Upper lobe of right lung (tissue), 1 donor: ENCODE measurements at places on chromosomes 6 and 20. TPM values are rescaled to one million over a fixed set of nuclear protein-coding genes. Genes with fewer than 3 reads are reported as not detected.

- peak overlapping the region; percentile 68 for H3K27ac ChIP-seq
- peaks cover 54% of the 10 kb centered on the region for H3K4me1 ChIP-seq
- peak; percentile 98 for DNase-seq
- no peaks in the 10 kb centered on the region for H3K27me3 ChIP-seq
- H3K4me3 ChIP-seq, result peak overlapping the region; percentile 23
Observed at GRCh38 chr6:6686748-6687601, 98.5 kb downstream of the LY86 start.

DNA sequence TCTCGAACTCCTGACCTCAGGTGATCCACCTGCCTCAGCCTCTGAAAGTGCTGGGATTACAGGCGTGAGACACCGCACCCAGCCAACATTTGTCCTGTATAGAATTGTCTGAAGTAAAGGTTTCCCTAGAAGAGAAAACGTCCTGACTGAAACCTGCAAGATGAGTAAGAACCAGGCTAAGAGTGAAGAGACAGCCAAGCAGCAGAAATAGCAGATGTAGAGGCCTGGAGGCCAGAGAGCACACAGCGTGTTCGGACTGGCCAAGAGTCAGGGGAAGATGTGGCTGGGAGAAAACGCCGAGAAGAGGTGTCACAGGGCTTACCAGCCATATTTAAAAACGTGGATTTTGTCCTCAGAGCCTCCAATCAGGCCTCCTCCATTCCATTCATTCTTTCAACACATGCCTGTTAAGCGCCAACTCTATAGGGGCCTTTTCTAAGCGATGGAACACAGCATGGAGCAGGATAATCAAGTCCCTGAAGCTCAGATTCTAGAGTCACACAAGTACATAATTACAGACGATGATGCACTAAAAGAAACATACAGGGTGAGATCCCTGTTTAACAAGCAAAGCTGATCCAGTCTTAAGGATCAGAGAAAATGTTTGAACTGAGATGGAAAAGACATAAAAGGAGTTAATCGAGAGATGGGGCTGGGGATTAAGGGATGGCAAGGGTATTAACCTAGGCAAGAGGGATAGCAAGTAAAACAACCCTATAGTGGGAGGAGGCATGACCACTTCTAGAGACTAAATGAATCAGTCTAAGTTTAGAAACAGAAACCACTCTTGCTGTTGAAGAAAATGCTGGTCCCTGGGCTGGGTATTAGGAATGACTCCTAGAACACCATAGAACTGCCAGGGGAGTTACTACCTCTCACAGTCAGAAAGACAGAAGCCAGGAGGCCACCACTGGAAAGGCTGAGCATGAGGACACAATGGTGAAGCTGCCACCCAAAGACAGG, 4.8 kb downstream of the ZCCHC3 start:
- H3K4me1 ChIP-seq, result peaks cover 24% of the 10 kb centered on the region
- no peaks in the 10 kb centered on the region for H3K36me3 ChIP-seq
- peak; percentile 17 for DNase-seq
- no peaks in the 10 kb centered on the region for H3K27me3 ChIP-seq
- H3K4me3 ChIP-seq, result no peak overlapping the region

DNA sequence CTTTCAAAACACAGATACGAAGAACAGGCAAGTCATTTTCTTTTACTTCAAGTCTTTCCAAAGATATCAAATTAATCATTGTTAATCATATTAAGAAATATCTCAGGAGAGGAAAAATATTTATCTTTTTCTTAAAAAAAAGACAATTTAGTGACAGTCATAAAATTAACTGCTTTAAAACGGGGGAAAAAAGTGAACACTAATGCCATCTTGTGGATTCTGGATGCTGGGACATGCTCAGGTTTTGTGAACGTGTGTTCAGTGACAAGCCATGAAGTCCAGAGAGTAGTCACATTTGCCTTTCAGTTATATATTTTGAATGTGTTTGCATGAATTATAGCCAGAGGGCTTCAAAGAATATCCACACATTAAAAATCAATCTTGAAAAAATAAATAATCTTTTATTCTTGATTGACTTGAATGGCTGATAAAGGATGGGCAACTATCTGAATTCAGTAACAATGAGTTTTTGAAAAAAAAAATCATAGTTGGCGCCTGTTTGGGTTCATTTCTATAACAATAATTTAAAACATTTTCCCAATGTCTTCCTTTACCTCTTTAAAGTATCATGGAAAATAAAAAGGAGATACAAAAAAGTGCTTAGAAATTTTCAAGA, 74.7 kb upstream of the NOX3 start:
- H3K4me1 ChIP-seq, result no peaks in the 10 kb centered on the region
- no peaks in the 10 kb centered on the region for H3K36me3 ChIP-seq
- no peak overlapping the region for H3K4me3 ChIP-seq
- no peaks in the 10 kb centered on the region for H3K27me3 ChIP-seq
- no peak overlapping the region for H3K27ac ChIP-seq

- H3K27ac ChIP-seq, result no peak overlapping the region
- H3K36me3 ChIP-seq, result no peaks in the 10 kb centered on the region
- no peaks in the 10 kb centered on the region for H3K27me3 ChIP-seq
- no peak for DNase-seq
Observed at GRCh38 chr6:63558278-63558677, 14.0 kb upstream of the LOC128125822 start.

- H3K36me3 ChIP-seq, result peaks cover 22% of the 10 kb centered on the region
- H3K4me1 ChIP-seq, result no peaks in the 10 kb centered on the region
- H3K4me3 ChIP-seq, result no peak overlapping the region
Observed at GRCh38 chr6:351867-352289, 39.7 kb upstream of the IRF4 start.

DNA sequence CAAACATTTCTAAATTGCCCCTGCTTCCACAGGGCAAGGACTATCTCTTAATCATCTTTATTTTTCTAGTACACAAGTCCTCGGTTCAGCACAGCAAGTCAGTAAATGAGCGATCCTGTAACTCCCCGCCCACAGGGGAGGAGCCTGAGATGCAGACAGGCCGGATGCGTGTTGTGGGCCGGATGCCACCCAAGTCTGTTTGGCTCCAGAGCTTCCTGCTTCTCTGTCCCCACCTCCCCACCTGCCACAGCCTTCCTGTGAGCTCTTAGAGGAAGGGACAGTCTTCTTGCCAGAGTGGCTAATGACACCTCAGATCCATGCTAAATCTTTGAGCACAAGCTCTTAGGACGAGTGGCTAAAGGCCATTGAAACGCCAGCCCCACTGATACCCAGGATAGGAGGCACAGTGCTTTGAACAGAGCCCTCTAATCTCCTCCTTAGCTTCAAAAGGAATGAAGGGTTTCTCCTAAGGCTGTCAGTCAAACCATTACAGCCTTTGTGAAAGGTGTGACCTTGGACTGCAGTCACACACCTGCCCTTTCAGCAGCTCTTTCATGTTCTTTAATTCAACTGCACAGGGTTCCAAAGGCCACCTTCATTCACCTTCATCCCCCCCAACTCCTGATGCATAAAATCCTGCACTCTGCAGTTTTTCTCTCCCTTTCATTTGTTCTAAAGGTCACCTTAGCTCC, 264.3 kb downstream of the TFAP2C start:
- H3K27me3 ChIP-seq, result no peaks in the 10 kb centered on the region
- no peak overlapping the region for H3K4me3 ChIP-seq
- no peaks in the 10 kb centered on the region for H3K36me3 ChIP-seq
- no peak for DNase-seq
- no peak overlapping the region for H3K27ac ChIP-seq

DNA sequence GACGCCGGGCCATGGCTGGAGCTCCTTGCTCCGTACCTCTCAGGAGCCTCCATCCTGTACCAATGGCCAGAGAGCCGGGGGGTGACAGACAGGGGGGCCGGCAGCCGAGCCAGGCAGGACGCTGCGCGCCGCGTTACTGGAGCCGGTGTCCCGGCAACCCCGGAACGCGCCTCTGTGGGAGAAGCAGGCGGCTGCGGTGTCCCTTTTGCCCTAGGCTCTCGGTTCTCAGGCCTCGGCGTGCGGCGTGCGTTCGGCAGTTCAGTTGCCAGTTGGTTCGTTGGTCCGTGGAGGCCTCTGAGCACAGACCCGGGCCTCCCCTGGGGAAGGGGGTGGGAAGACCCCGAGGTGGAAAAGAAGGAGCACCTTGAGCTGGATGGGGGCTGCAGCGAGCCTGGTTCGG, at the start of gene SPATS1:
Gene SPATS1 (plus strand): TSS at position 162 of the 400 bp plus-strand sequence. CDS start 446 bp downstream, outside the sequence.
- H3K4me3 ChIP-seq, result peak within 1 kb of the TSS; percentile 21
- peaks cover 8% of the 10 kb centered on the region for H3K4me1 ChIP-seq
- H3K36me3 ChIP-seq, result no peaks in the 10 kb centered on the region

DNA sequence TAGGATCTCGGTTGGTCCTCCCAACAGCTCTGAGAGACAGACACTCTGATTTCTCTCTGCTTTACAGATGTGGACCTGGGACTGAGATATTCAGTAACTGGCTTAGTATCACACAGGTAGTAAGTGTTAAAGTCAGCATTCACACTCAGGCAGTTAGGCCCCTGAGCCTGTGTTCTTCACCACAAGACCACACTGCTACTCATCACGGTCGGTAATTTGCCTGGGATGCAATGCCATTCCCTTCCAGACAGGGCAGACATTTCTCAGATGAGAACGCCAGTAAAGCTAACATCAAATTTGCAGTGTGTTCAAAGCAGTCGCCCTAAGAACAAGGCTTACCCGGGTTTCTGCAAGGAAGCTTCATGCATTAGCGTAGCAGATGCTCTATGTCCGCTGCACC, 39.8 kb upstream of the HIVEP1 start:
- H3K27ac ChIP-seq, result no peak overlapping the region
- no peaks in the 10 kb centered on the region for H3K4me1 ChIP-seq

DNA sequence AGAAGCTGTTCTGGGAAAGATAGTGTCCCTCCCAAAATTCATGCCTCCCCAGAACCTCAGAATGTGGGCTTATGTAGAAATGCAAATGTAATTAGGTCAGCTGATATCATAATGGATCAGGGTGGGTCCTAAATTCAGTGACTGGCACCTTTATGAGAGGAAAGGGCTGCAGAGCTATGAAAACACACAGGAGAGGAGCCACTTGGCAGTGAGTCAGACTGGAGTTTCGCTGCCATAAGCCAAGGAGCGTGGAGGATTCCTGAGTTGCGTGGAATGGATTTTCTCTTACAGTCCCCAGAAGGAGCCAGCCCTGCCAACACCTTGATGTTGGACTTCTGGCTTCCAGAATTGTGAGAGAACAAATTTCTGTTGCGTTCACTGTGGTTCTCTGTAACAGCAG, 249.8 kb upstream of the PMEPA1 start:
- DNase-seq, result no peak
- no peak overlapping the region for H3K4me3 ChIP-seq
- no peaks in the 10 kb centered on the region for H3K36me3 ChIP-seq
- H3K4me1 ChIP-seq, result no peaks in the 10 kb centered on the region
- no peaks in the 10 kb centered on the region for H3K27me3 ChIP-seq

GRCh38 chr20:3390759-3391425, 16.6 kb downstream of the DNAAF9 start:
- H3K4me3 ChIP-seq, result no peak overlapping the region
- no peaks in the 10 kb centered on the region for H3K27me3 ChIP-seq
- no peak overlapping the region for H3K27ac ChIP-seq
- no peaks in the 10 kb centered on the region for H3K4me1 ChIP-seq
- H3K36me3 ChIP-seq, result no peaks in the 10 kb centered on the region
- DNase-seq, result no peak

- H3K36me3 ChIP-seq, result no peaks in the 10 kb centered on the region
- H3K27me3 ChIP-seq, result no peaks in the 10 kb centered on the region
- no peak for DNase-seq
- H3K4me3 ChIP-seq, result no peak overlapping the region
- no peaks in the 10 kb centered on the region for H3K4me1 ChIP-seq
Observed at GRCh38 chr6:164286011-164286410, 871.5 kb downstream of the QKI start.

DNA sequence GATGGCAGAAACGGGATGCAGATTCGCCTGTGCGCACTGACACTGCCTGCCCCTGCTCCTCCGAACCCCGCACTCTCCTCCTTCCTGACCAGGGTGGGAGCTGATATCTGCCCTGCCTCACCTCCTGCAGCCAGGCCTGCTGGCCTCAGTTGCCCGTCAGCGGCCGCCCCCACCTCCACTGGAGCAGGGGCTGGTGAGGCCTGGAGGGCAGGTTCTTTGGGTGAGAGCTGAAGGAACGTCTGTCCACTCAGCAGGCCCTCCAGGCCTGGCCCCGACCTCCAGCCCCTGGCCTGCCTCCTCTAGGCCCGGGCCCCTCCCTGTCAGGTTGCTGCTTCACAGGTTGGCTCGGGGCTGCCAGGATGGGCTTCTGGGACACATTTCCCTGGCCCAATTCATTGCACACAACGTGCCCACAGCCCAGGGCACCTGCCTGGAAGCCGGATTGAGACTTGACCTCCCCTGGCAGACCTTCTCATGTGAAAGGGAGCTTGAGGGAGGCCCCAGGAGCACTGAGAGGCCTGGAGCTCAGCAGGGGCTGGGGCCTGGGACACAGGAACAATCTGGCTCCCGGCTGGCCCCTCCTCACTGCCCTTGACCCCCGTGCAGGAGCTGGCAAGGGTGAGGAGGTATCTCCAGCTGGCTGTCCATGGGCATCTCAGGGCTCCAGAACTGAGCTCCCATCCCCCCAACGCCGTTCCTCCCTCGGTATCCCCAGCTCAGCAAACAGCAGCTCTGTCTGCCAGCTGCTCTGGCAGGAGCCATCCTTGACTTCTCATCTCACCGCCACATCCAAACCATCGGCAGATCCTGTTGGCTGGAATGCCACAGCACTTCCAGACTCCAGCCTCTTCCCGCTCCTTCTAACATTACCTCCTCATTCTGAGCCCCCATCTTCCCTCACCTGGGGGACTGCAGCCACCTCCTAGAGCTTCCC, 39.5 kb downstream of the SPDEF start:
- H3K4me3 ChIP-seq, result no peak overlapping the region
- H3K27me3 ChIP-seq, result peaks cover 26% of the 10 kb centered on the region
- H3K4me1 ChIP-seq, result no peaks in the 10 kb centered on the region
- no peaks in the 10 kb centered on the region for H3K36me3 ChIP-seq
- H3K27ac ChIP-seq, result no peak overlapping the region
- peak; percentile 58 for DNase-seq

DNA sequence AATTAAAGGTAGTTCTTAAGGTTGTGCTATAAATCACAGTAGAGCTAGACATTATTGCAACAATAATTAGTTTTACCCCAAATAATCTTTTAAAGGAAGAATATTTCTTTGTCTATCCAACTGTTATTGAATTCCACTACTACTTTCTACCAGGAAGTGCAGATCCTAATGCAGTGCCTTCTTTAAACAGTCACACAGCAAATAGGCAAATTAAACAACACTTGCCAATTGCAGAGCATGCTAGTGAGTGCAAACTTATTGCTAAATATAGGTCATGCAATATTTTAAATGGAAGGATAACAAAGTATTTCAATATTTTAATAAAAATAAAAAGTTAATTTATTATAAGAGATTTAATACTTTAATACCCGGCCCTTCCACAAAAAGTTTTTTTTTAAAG, 107.3 kb upstream of the BCLAF1 start:
- DNase-seq, result no peak
- no peak overlapping the region for H3K4me3 ChIP-seq
- no peaks in the 10 kb centered on the region for H3K4me1 ChIP-seq
- no peaks in the 10 kb centered on the region for H3K27me3 ChIP-seq

EYS gene
- total RNA-seq, result not detected

SDC4 gene
- total RNA-seq, result 345 TPM

LHFPL5 gene
- total RNA-seq, result not detected

OOEP gene
- total RNA-seq, result 1.2 TPM

SPACA1 gene
- not detected for total RNA-seq
